ENCODE measurements at places on chromosomes 13 and 19. TPM values are rescaled to one million over a fixed set of nuclear protein-coding genes. Genes with fewer than 3 reads are reported as not detected.
A peak's percentile ranks its signal among the peaks of the same experiment; 100 is the strongest.

Gene FCAR
- not detected for total RNA-seq

Gene C13orf46
- total RNA-seq, result 1.9 TPM

Gene XPO4
- total RNA-seq, result 26.6 TPM

Gene PPM1N
- 3.7 TPM for total RNA-seq

Gene TPRX1
- not detected for total RNA-seq

Gene HIPK4
- total RNA-seq, result not detected

Gene HS6ST3
- total RNA-seq, result not detected

Gene CNFN
- not detected for total RNA-seq

Gene ZFP28
- 4.4 TPM for total RNA-seq

Gene MBD3L2
- total RNA-seq, result not detected

Gene MAB21L1
- not detected for total RNA-seq

Gene PSG3
- total RNA-seq, result not detected

Gene CCDC70
- 0.72 TPM for total RNA-seq

Gene LILRB1
- total RNA-seq, result 1.6 TPM

Gene ZNF223
- total RNA-seq, result 0.67 TPM

Gene BEST2
- not detected for total RNA-seq

Gene C19orf73
- total RNA-seq, result 2.0 TPM

Gene KCNJ14
- 1.3 TPM for total RNA-seq

DNA sequence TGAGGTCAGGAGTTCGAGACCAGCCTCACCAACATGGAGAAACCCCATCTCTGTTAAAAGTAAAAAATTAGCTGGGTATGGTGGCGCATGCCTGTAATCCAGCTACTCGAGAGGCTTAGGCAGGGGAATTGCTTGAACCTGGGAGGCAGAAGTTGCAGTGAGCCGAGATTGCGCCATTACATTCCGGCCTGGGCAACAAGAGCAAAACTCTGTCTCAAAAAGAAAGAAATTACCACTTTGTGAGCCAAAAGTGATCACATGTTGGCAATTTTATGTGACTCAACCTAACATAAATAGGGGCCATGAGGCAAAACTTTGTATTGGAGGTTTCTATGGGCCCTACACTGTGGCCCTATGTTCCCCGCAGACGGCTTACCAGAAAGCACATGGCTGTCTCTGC lies 72.2 kb downstream of the MAP4K1 start:
- no peak for DNase-seq

GRCh38 chr13:111179908-111180760 lies 65.0 kb downstream of the ARHGEF7 start:
- DNase-seq, result peak; percentile 56

DNA sequence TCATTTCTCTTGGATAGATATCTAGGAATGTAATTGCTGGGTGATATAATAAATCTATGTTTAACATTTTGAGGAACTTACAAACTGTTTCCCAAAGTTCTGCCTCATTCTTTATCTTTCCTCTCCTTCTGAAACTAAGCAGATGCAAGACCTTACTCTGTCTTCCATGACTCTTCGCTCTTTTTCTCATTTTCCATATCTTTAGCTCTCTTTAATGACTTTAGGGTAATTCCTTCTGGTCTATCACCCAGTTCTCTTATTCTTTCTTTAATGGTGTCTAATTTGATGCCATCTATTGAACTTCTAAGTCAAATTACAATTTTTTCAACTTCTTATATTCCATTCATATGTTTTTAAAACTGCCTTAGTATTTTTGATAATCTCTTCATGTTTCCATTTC lies 316.6 kb downstream of the POU4F1 start:
- no peak for DNase-seq

DNA sequence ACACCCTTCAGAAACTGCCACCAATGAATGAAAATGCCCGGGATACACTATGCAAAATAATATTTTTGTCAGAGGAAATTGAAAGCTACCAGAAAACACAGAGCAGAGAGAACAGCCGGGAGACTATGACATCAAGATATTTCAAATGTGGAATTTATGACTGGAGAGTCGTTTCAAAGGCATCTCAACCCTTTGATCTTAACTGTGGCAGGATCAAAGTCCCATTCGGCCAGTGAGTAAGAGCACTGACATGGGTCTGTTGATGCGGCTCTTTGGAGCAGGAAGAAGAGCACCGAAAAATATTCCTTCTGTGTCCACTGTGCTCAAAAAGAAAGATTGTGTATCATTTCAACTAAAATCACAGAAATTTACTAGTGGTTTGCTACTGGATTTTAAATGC lies 201.9 kb downstream of the RFC3 start:
- DNase-seq, result no peak

DNA sequence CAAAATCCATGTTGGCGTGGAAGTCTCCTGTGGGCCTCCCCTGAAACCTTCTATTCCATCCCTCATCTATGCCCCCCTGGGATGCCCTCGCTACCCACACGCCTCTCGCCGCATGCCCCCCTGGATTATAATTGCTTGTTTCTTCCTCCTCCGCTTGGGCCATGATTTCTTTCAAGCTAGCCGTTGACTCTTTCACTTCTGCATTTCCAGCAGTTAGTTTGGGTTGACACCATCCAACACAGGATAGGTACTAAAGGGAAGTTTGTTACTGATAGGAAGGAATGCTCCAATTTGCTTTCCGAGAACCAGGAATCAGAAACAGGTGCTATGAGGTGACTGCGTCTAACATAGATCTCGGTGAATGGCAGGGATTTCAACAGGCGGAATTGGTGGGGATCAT lies 7.7 kb upstream of the SLC25A15 start:
- DNase-seq, result no peak

GRCh38 chr19:30376826-30377425 lies 4.7 kb downstream of the ZNF536 start:
- DNase-seq, result no peak

- DNase-seq, result no peak
Measured at GRCh38 chr13:25777509-25777908, 274.3 kb downstream of the SHISA2 start.

- no peak for DNase-seq
Measured at GRCh38 chr13:41678249-41678648, 220.9 kb downstream of the RGCC start.

DNA sequence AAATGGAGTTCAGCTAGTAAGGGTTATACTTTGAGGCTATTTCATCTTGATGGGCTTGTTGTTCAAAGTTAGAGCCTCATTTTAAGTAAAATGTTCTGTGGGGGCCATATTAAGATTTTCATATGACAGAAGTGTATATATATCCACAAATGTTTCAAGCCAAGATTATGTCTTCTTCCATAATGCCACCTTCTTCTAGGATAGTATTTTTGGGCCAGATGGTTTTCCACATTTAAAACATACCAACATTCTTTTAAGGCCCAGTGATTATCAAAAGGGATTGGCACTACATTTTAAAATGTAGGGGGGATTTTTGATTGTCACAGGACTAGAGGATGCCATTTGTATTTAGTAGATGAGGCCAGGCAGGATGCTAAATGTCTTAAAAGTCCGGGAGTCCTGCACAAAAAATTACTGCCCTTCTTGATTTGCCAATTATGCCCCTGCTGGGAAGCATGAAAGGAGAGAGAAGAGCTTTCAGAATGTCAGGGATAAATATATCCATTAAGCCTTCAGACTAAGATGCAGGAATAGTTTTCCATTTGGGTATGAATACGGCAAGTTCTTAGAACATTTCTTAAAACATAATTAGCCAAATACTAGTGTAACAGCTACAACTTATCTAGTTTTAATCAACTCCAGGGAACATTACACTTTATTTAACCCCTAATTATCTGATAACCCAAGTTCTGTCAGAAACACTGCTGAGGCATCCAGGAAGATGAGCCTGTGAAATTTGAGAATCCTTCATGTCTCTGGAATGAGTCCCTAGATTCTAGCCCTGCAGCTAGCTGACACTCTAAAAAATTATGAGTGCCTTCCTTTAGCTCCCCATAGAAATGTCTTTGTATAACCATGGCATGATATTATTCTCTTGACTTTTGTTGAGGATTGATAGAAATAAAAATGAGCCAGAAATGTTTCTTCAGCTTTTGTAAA lies 34.0 kb downstream of the ITM2B start:
- DNase-seq, result no peak

DNA sequence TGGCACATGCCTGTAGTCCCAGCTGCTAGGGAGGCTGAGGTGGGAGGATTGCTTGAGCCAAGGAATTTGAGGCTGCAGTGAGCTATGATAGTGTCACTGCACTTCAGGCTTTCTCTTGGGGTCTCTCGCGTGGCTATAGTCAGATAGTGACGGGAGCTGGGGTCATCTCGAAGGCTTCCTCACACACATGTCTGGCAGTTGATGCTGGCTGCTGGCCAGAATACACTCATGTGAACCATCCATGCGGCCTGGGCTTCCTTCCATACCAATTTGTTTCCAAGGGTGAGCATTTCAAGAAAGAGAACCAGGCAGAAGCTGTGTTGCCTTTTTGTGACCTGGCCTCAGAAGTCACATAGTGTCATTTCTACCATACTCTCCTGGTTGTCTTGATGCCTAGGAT lies 26.4 kb downstream of the LEUTX start:
- no peak for DNase-seq

DNA sequence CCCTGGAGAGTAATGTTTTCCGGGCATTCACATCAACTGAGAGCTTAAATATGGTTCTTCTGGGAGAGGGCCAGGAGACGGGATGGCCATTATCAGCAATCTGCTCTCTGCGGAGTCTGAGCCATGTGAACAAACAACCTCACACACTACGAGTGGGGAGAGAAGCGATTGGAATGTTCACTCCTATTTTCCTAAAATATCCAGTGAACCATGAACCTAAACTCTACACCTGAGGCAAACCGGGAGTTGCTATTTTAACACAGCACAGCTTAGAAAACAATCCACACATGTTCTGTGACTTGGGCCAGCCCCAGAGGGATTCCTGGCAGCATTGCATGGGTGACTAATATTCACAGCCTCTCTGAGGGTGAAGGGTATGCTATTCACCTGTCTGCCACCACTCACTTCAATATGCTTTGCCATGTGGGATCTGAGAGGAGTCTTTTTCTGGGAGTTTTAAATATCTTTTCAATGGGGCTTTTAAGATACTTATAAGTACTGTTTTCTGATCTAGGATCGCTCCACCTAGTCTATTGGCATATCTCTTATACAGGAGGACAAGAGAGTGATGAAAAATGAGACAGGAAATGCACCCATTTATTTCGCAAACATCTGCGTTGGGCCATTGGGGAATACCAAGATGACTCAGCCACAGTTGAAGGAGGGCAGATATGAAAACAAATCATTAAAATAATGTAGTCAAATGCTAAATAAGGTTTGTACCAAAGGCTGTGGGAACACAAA lies 72.6 kb upstream of the SERP2 start:
- peak; percentile 26 for DNase-seq

GRCh38 chr19:18795540-18795939 lies 4.4 kb upstream of the COMP start:
- peak; percentile 20 for DNase-seq

DNA sequence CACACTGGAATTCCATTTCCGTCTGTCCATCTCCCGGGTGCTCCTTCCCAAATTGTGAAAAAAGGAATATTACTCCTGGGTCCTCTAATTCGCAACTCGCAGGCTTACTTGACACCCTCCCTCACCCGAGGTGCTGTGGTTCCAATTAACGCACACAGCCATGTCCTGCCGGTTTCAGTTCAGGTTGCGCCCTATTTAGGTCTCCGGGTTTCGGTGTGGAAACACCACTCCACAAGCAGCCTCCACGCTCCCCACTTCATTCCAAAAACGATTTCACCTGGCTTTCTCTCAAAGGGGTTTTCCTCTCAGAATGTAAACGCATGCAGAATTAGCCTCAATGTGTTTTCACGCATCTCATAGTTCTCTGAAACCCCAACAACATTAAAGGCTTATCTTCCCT lies 37.9 kb downstream of the NAXD start:
- no peak for DNase-seq

DNA sequence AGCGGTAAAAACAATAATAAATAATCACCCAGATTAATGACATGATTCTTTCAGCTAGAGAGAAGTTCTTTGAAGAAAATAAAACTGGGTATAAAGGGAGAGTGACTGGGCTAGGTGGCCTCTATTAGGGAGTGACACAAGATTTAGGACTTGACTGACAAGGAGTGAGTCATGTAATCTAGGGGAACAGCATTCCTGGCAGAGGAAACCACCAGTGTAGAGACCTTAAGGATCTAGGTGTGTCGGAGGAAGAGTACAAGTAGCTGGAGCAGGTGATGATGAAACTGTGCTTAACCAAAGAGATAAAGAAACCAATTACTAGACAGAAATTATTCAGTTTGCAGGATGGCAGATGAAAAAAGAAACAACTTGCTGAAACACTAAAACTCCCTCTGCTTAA lies 248.0 kb downstream of the RFC3 start:
- DNase-seq, result no peak

GRCh38 chr13:99426426-99426825 lies 74.8 kb upstream of the TM9SF2 start:
- DNase-seq, result peak; percentile 19

GRCh38 chr13:113443991-113444390 lies 9.3 kb downstream of the ADPRHL1 start:
- no peak for DNase-seq

DNA sequence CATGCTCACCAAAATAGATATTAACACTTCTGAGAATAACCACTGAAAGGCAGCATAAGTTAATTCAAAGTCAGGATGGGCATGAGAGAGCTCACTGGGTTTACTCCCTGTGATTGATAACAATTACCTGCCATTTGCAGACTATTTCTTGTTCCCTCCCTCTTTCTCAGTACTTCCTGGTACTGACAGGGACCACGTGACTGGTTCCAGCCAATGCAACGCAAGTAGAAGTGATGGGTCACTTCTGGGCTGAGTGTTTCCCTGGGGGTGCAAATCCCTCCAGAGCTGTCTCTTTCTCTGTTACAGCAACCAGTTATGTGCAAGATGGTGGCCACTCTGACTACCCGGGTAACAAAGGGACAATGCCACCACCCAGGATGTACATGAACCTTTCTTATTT lies 118.8 kb downstream of the EFNB2 start:
- DNase-seq, result no peak

DNA sequence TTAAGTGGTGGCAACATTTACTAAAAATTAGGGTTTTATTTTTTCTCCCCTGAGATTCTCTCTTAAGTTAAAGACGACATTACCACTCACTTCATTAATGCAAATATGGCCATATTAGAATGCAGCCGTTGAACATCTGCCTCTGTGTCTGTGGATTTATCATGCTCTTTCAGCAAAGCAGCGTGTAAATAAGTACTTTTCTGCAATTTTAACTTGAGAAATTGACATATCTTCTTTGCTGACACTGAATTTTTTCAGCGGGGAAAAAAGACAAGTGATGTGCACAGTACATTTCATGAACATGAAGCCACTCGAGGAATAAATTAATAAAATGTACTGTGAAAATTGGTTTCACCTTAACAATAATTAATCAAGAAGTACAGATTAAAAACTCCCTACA lies 406.4 kb downstream of the ITGBL1 start:
- DNase-seq, result no peak
